ENCODE measurements at places on chromosomes 2 and 18. TPM values are rescaled to one million over a fixed set of nuclear protein-coding genes. Genes with fewer than 3 reads are reported as not detected.

- DNase-seq, result no peak
Measured at GRCh38 chr2:45134726-45135125, 125.5 kb upstream of the SIX2 start.

- DNase-seq, result no peak
Measured at GRCh38 chr2:85130407-85130806, 2.8 kb upstream of the TCF7L1 start.

DNA sequence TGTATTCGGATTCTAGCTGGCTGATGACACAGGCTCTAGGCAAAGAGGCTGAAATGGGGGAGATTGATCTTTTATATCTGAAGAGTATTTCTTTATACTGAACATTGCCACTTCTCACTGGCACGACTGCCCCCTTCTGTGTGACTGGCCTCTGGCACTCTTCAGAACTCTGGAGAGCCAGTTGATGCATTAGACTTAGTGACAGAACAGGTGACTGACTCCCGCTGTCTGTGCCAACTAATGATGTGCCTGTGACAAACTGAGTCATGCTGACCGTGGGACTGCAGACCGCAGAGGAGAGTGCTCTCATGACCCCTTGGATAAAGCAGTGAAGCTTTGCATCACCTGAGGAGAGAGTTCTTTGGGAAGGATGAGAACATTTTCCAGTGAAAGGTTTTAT lies 14.4 kb downstream of the MGAT5 start:
- no peak for DNase-seq

- no peak for DNase-seq
Measured at GRCh38 chr18:58513615-58514335, 115.1 kb downstream of the ALPK2 start.

DNA sequence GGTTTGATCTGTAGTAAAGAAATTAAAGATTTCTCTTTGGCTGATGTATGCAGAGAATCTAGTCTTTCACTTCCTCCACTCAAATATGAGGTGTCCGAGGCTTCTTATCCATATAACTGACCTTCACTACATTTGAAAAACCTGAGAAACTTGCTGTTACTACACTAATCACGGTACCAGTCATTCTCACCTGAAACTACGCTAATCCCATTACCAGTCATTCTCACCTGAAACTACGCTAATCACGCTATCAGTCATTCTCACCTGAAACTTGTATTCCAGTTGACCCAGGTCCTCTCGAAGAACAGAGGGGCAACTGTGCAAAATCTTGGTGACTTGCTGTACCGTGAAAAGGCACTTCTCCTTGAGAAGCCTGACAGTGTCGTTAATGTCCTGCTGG lies 5.1 kb downstream of the MTERF4 start:
- DNase-seq, result no peak

DNA sequence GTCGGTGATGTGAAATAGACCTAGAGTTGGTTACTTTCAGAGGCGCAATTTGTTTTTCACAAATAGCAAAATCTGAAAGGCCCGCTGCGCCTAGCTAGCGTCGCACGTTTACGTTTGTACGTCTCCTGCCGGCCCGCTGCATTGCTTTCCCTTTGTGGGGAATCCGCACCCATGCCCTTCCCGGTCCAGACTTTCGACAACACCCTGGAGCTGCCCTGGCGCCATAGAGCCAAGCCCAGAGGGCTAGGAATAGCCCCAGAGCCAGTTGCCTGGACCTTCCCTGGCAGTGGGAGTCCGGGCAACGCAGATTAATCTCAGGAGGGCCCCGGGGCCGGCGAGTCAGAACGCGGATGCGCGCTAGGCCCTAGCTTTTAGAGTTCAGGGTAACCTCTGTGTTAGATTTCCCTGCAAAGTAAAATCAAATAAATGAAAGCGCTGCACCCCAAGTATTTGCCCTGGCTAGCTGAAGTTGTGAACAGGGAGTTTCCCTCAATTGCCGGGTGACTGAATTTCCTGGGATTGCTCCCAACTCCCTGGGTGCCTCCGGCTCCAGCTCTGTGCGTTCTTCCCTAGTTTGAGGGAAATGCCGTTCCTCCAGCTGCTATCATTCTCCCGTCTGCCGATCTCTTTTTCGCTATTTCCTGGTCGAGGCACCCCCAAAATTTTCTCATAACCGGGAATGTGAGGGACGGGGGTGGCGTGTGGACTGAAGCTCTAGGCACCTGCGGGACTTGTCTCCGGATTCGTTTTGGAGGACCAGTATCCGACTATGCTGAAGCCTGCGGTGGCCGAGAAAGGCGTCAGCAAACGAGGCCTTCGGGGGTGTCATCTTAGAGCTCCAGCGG lies 1.2 kb upstream of the EN1 start:
- DNase-seq, result no peak

GRCh38 chr2:172425336-172425735 lies 2.0 kb upstream of the ITGA6 start:
- no peak for DNase-seq

GRCh38 chr2:221310730-221311129 lies 261.4 kb downstream of the EPHA4 start:
- DNase-seq, result no peak

GRCh38 chr2:143674051-143674450 lies 544.8 kb downstream of the ARHGAP15 start:
- no peak for DNase-seq

DNA sequence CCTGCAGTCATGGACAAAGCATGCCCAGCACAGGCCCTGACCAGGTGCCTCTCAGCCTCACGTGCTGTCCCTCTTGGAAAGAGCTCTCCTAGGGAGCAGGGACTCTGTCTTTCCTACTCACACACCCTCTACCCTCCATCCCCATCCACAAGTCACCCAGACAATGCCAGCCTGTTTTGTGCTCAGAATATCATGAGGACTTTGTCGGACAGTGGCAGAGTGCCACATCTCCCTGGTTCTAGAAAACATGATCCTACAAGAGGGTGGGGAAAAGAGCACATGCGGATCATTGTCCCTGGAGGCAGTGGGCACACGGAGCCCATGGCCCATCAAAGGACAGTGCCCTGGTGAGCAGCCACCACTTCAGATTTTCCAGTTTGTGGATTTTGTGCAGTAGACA lies 3.7 kb upstream of the MAL start:
- no peak for DNase-seq

DNA sequence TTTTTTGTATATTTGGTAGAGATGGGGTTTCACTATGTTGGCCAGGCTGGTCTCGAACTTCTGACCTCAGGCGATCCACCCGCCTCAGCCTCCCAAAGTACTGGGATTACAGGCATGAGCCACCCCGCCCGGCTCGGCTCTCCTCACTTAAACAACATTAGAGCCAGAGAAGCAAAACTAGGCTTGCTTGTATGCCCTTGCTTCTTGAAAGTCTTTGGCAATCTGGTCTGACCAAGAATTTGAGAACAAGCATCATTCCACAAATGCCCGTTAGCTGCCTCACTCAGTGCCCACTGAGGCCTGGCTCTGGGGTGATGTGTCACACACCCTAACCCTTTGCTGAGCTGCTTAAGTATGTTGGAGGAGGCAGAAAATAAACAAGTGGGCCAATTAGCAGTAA lies 33.5 kb downstream of the SOWAHC start:
- DNase-seq, result no peak

GRCh38 chr2:195117011-195117410 lies 540.0 kb upstream of the SLC39A10 start:
- DNase-seq, result no peak

Gene CXCR4
- total RNA-seq, result 4.2 TPM

Gene WNT10A
- not detected for total RNA-seq

Gene CPO
- total RNA-seq, result 0.83 TPM

Gene LCLAT1
- total RNA-seq, result 24.9 TPM

Gene RAB11FIP5
- 34.8 TPM for total RNA-seq

Gene UGT1A5
- not detected for total RNA-seq
